Heart left ventricle (tissue), 16 donors: ENCODE measurements at places on chromosomes 6 and 20. TPM values are rescaled to one million over a fixed set of nuclear protein-coding genes. Genes with fewer than 3 reads are reported as not detected.

The MAP7 gene
- polyA plus RNA-seq = 1.1 TPM

The APOM gene
- polyA plus RNA-seq = 2.4 TPM

The BEND6 gene
- 0.14 TPM for polyA plus RNA-seq

The LHFPL5 gene
- polyA plus RNA-seq = not detected

The PTCHD4 gene
- 0.11 TPM for polyA plus RNA-seq

The TREML2 gene
- 0.07 TPM for polyA plus RNA-seq

The ETV7 gene
- 0.30 TPM for polyA plus RNA-seq

The PRDM13 gene
- polyA plus RNA-seq = not detected

The FAM83D gene
- 1.3 TPM for polyA plus RNA-seq

GRCh38 chr6:147095316-147095715 lies 108.9 kb upstream of the STXBP5 start:
- DNase-seq = no peak

DNA sequence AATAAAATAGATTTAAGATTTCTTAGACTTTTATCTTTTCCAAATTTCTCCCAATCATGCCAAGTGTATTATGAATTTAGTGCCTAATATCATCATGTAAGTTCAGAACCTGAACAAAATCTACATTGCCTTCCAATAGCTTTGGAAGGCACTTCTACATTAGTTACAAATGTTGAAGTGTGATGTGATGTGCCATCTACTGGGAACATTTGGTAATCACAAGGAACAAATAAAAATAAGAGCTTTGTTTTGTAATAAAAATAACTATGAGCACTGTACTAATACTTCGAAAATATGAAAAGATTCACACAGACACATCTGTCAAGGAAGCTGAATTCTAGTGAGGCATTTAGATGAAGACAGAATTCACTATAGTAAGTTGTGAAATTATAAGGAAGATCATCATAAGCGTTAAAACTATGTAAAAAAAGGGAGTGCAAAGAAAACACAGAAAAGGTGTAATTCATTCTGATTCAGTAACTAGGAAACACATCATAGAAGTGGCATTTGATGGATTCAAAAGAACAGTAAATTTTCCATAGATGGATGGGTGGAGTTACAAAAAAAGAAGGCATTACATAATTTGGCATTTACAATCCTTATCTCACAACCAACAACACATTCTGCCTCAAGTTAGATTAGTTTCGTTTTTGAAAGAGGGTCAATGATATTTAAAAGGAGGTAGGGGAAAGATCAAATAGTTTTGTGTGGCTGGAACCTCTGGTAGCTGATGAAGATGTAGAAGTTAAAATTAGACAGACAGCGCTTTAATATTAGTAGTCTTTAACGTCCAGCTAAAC lies 161.0 kb downstream of the ASCC3 start:
- DNase-seq = no peak

DNA sequence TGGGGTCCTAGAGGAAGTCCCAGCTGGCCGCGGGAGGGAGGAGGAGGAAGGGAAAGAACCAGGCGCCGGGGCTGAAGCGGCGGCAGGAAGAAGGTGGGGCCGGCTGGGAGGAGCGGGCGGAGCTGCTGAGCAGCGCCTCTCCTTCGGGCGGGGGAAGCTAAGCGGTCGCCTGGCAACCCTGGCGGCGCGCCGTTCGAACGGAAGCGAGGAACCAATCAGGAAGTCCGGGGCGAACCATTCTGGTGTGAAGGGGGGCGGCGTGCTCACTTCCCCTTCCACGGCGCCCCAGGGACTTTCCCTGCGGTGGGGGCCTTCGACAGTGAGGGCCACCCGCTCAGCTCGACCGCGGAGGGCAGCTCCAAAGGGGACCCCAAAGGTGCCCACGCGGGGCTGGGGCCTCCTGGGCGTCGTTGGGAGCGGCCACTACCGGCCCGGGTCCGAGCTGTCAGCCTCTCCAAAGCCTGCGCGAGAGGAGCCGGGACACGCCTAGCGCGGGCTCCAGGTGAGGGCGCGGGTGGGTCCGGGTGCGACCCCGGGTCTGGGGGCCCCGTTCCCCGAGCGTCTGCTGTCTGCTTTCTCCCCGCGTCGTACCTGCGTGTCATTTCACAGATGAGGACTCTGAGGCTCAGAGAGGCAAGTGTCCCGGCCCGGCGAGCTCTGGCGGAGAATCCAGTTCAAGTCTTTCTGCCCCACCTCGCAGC lies at the start of gene FAM110A:
FAM110A (plus strand) TSS at position 266 of the 701 bp plus-strand sequence. CDS start 11,090 bp downstream, outside the sequence.
- peak; percentile 98 for DNase-seq

- no peak for DNase-seq
Observed at GRCh38 chr6:12806796-12807195, 90.2 kb downstream of the PHACTR1 start.

DNA sequence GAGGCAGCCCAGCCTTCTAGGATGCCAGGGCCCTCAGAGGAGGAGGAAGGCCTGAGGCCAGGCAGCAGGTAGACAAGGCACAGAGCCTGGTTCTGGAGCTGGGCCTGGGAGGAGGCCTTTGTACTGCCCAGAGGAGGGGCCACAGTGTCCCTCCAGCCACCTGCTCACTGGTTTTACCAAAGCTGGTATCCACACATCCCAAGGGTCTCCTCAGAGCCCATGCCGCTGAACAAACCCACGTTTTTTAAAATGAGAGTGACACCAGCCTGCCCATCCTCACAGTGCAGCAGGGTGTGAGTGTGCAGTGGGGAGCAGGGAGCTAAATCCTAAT lies 162.7 kb downstream of the LY86 start:
- no peak for DNase-seq

DNA sequence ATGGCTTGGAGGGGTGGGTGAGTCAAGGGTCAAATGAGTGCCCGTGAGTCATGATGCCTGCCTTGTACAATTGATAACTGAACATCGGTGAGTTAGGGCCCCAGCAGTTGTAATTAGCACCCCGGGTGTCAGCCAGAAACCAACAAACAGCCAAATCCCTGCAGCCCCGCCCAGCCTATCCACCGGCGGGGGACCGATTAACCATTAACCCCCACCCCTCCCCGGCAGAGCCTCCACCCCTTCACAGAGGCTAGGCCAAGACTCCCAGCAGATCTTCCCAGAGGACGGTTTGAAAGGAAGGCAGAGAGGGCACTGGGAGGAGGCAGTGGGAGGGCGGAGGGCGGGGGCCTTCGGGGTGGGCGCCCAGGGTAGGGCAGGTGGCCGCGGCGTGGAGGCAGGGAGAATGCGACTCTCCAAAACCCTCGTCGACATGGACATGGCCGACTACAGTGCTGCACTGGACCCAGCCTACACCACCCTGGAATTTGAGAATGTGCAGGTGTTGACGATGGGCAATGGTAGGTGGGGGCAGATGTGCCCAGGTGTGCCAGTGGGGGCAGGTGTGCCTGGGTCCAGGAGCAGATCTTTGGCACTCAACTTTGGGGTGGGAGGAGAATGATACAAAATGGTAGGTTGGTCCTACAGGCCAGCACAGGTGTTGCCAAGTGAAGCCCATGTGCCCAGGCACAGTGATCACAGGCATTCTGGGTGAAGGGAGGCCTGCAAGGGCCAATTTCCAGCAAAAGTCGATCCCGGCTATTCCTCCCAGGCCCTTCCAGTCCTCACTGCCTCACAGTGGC lies 45.7 kb downstream of the HNF4A start:
- no peak for DNase-seq

DNA sequence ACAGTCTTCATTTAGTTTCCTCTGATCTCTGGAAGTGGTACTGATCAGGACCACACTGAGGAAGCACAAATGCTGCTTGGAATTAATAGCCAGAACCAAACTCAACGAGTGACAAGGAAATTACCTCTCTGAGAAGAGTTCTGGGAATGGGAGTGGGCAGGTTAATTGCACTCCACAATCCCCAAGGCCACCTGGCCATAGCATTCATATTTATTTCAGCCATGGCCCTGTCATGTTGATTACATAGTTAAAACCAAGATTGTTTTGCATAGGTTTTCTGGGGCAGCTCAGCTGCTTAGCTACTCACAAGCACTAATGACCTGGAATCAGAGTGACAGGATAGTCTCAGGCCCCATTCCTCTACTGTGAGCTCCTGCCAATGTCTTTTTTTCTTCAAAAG lies 230.2 kb upstream of the RIMS1 start:
- no peak for DNase-seq

- no peak for DNase-seq
Observed at GRCh38 chr6:14894105-14894504, 351.8 kb upstream of the JARID2 start.

DNA sequence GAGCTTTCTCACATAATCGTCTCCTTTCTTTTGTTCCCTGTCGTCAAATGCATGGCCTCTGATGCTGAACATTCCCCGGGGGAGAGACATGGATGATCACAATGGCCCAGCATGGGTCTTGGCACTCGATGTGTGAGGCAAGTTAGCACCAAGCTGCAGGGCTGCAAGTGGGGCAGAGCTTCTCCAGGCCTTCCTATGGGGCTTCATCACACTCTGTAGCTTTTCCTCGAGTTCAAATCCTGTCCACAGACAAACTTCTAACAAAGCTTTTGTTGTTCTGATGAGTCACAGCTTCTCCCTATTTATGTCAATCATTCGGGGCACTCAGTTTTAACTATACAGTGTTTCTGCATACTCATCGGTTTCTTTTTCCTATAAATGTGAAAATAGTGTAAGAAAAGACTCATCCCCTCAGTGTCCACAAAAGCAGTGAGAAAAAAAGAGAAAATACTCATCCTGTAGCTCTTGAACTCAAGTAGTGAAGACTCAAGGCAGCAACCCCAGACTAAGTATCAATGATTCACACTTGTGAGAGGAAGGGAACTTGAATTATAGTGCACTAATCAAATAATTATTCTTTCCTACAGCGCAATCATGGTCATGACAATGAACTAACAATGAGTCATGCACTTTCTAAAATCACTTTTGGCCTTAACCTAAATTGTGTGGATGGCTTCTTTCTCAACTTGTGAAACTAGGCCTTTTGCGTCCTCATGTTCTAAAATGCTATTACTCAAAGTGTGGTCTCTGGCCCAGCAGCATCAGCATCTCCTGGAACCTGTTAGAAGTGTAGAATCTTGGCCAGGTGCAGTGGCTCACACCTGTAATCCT lies 68.4 kb upstream of the NOX3 start:
- no peak for DNase-seq

DNA sequence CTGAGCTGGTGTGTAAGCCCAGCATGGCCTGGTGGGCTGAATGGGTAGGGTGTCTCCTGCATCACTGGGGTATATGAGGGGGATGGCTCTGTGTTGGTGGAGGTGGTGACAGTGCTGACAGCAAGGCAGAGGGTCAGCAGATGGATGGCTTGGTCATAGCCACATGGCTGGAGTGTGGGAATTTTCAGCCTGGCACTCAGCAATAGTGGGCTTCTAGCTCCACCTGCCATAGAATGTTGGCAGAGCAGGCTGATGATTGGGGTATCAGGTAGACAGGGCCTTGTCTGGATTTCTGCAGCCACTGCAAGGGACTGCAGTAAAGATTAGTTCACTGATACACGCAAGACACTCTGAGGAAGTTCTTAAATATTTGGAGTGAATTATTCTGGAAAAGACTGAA lies 137.5 kb upstream of the BACH2 start:
- DNase-seq = no peak
